ENCODE measurements at places on chromosomes 2 and 18.

GRCh38 chr2:202822411-202822810 lies 49.2 kb downstream of the ICA1L start:
- no peak for DNase-seq

DNA sequence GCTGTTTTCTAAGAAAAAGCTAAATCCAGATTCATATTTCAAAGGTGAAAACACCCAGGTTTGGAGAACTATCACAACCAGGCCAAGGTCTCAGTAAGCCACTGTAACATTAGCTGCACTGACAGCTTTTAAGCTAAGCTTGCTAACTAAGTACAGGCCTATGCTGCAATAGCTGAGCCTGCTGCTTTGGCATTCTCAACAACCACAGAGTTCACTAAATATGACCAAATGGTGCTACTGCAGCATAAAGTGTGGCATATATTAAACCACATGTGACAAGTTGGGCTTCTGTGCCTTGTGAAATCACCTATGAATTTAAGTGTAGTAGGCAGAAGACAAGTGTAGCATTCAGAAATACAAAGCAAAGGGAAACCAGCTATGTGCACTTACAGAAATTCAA lies 206.7 kb downstream of the TCF4 start:
- no peak for DNase-seq

DNA sequence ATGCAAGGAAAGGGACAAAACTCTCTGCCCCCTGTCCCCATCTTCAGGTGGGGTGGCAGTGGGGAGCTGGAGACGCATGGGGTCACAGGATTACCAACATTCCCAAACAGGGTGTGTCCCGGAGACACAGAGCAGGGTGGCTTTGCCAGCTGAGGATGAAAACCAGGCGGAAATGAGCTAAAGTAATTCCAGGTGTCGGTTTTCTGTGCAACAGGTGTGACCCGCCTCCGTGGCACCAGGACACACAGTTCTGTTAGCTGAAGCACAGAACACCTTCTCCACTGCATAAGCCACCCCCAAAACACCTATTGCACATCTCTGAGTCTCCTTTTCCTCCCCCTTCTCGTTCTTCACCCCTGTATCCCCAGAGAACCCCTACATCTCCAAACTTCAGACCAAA lies 122.7 kb upstream of the GLI2 start:
- DNase-seq: no peak

DNA sequence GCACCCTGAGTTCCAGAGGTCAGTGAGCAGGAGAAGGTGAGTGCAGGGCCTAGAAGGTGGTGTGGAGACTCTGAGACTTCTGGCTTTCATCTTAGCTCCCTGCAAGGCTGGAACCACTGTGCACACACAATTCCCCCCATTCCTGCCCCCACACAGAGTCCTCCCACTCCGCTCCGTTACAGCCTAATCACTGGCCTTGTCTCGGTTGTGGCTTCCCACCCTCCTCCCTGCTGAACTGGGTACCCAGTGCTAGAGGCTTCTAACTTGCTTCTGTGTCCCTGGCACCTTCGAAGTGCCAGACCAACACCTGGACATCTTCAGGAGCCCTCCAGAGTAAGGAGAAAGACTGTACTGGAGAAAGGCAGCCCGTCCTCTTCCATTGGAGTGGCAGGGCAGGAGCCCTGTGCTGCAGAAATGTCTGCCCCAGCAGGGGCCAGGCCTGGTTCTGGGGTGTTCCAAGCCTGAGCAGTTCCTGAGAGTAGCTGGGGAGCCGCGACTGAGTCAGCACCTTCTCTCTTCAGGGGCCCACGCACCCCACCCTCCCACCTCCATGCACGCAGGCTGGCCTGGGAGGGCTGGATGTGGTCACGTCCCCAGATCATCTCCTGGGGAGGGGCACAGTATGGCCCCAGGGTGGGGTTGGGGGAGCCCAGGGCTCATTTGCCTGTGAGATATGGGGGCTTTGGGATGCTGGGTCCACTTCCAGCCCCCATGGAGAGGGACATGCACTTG lies 23.4 kb downstream of the CROCC2 start:
- DNase-seq: no peak

DNA sequence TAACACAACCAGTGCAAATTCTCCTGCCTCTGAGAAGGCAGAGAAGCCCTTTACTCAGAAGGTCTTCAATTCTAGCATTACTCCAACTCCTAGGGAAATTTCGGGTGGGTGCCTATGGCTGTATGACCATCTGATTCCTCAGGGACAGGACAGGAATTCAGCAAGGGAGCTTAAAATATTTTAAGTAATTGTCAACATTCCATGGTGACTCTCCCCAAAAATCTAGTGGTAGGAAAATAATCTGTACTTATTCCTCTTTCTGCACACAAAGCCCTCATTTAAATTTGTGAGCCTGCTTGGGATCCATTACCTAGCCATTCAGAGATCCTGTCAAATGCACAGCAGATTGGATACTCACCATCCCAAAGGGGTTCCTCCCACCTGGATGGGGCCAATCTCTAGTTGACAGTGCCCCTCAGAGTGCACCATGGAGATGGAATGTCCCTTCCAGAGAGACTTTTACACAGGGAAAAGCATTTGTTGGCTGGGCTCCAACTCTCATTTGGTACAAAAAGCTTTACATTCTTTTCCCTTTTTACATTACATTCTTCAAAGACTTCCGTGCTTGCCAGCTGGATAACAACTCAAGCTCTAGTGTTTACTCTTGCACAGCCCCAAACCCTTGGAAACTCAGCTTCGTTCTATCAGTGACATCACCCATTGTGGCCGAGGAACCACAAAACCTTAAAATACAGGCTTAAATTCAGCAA lies 3.1 kb upstream of the TMEM150A start:
- DNase-seq: no peak

- DNase-seq: no peak
These were observed 45.6 kb upstream of the TMEM178A start for GRCh38 chr2:39620067-39620466.

DNA sequence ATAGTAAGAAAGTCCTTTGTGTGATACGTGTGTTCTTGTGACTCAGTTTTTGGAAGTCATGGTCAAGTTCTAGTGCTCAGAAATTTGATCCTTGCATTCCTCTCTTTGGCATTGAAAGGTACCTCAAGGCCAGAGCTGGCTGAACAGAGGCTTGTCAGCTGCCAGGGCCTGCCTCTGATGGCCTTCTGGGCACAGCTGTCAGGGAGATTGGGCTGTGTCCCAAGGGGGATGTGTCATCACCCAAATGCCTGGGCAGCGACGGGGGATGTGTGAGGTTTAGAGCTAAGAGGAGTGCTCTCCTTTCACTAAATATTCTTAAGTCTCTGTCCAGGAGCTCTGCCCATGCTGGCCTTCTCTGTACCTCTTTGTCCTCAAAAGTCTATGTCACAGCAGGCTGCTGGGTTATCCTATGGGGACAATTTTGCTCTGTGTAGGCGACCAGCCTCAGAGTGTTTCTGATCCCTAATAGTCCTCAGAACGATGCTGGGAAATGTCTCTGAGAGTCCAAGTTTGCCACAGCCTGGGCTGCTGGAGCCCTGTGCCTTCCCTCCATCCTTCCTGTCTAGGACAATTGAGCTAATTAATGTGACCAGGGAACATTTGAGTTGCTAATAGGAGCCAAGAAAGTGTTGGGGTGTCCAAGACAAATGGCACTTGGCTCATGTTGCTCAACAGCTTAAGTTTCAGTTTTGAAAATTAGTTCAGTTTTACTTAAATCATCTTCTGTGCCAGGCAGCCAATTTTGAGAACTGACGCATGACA lies 115.4 kb upstream of the ZNF521 start:
- DNase-seq: no peak

- no peak for DNase-seq
These were observed 77.7 kb downstream of the GDF7 start for GRCh38 chr2:20744366-20745335.

GRCh38 chr2:212032536-212033219 lies 505.9 kb downstream of the ERBB4 start:
- DNase-seq: no peak

DNA sequence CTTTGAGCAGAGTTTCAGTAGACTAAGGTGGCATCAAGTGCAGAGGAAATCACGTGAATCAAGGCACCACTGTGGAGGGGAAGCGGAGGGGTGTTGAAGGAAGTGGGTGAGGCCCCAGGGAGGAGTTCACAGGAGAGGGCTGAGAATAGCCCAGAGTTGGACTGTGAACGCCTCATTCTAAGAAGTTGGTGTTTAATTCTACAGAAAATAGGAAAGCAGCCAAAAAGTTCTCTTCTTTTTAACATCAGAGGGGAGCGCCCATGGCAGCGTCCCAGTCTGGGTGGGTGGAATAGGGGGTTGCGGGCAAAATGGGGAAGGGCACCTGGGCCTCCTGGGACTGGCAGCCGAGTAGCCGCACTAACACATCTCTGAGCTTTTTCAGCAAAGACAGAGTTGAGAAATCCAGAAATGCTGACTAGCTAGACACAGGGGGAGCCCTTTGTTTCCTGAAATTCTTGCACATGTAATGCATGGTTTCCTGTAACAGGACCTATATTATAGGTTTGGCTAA lies 97.0 kb downstream of the NEB start:
- DNase-seq: peak; percentile 25

- DNase-seq: no peak
These were observed 11.4 kb upstream of the ZNF516 start for GRCh38 chr18:76506395-76506794.

DNA sequence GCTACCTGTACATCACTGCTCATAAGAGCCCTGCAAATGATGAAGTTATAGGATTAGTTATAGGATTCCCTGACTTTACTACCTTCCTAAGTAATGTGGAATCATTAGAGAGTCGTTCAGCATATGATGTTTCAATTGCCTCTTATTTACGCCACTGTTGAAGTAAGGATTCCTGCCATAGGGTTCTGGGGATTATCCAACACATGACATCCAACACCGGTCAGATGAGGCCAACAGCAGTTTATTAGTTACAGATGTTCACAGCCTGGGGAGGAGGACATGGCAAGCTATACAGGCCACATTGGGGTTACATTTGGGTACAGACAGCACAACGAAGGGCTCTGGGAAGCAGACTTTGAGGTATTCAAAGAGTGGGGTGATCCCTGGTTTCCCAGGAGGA lies 134.1 kb upstream of the MC4R start:
- no peak for DNase-seq

- no peak for DNase-seq
These were observed 21.4 kb upstream of the BARD1 start for GRCh38 chr2:214830794-214831346.

DNA sequence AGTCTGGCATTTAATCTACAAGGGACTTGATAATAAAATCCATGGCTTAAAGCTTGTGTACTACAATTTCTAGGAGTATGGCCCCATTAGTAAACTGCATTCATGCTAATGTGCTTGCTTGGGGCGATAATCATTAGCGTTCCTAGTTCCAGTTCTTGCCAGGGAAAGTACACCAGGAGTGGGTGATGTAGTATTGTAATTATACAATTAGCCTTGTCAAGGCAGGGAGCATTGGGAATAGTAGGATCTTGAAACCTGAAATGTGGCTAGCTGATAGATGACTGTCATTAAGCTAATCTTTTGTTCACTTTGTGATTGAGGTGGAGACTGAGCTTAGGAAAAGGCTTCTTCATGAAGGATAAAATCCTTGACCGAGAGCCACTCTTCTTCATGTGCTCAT lies 989.2 kb downstream of the CPS1 start:
- no peak for DNase-seq

GRCh38 chr2:86790134-86790675 lies 508 bp downstream of the CD8A start:
- DNase-seq: no peak

DNA sequence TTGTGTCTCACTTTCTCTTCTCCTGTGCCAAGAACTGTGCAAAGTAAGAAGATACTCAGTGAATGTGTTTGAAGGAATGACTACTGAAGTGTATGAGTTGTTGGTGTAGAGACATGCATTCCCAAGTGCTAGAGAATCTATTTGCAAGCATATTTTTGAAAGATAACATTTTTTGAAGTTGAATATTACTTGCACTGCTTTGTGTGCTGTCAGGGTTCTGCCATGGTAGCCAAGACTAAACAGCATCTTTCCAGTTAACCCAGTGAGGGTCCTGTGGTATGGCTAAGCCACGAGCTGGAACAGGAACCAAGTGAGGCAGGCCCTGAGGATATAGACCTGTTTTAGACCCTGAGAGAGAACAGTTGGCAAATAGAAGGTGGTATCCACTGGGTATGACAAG lies 35.2 kb upstream of the EFEMP1 start:
- DNase-seq: no peak

DNA sequence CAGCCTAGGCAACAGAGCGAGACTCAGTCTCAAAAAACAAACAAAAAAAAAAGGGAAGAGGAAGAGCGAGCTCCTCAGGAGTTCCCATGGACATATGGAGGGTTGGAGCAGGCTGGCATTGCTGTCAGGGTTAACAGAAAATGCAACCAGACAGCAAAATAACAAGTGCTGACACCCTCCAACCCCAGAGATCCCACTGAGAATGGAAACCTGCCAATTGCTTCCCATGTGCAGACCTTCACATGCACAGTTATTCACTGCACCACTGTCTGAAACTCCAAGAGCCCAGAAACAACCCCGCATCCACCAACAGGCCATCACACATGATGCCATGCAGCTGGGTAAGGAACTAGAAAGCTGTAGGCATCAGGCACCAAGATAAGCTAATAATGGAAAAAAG lies 43.5 kb downstream of the TFCP2L1 start:
- DNase-seq: no peak

DNA sequence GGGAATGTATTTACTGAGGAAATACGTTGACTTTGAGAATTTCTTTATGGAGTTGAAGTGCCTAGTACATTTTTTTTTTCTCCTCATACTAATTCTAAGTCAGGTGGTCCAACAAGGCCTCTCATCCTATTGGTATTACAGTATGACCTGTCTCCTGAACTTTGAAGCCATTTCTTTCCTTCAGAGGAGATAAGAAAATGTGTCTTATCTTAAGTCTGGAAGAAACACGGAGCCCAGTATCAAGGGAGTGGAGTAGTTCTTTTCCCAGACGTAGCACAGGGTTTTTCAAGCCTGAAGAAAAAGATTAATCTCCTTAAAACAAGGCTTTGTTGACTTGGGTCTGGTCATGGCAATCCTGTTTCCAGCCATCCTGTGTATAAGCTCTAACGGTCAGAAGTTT lies 11.6 kb upstream of the CPS1 start:
- DNase-seq: no peak

DNA sequence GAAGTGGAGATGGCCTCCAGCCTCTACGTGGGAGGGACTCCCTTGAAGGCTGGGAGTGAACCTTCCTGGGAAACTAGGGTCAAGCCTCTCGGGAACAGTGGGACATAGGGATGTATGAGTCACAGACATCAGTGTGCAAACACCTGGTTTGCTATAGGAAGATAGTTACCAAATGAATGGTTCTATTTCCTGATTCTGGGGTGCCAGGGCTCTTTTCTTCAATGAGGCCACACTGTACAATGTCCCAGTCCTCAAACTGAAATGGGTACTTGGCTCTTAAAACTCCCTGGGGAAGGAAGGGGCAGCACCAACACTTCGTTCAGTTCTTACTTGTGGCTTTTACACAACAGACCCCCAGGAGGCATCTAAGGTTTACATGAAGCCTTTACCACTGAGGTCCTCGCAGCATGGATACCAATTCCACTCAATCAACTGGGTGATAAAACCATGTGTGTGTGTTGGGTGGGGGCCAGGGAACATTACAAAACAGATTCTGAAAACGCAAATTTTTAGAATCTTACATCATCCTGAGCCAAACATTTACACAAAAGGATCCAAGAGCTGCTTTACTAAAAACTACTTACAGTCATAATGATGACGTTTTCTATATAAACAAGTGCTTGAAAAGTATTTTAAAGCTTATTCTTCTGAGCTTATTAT lies 10.4 kb downstream of the ERFE start:
- DNase-seq: no peak
